ENCODE measurements at places on chromosomes 12 and 14.
A peak's percentile ranks its signal among the peaks of the same experiment; 100 is the strongest.

DNA sequence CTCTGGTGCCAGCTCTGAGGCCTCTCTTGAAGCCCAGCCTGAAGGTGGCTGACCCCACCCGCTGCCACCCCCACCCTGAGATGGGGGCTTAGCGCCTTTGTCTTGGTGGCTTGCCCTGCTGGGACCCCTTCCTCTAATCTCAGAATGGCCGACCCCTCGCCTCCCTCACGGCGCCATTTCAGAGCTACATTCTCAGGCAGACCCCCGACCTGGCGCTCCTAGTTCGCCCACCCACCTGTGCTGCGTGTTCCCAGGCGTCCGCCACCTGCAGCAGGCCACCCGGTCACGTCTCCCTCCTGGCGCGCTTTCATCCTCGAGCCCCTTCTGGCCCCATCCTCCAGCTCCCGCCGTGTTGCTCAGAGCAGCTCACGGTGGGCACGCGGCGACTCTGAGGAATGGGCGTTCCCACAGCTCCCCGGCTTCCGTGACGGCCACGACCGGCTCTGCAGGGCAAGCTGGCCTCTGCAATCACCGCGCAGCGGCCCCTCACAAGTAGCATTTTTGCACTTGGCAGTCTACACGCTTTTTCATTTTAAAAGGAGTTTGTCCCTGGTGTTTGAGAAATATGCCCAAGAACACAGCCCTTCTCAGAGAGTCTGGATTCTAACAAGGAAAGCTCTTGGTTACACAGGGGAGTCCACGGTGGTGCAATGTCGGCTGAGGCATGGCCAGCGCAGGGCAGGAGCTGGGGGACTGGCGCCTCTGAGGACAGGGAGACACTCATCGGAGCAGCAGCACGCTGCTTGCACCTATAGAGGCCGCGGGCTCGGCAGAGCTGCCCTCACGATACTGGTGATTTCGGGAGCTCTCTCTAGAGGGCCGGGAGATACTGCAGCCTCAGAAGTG, 105.7 kb upstream of the C14orf180 start:
- peak; percentile 34 for DNase-seq

DNA sequence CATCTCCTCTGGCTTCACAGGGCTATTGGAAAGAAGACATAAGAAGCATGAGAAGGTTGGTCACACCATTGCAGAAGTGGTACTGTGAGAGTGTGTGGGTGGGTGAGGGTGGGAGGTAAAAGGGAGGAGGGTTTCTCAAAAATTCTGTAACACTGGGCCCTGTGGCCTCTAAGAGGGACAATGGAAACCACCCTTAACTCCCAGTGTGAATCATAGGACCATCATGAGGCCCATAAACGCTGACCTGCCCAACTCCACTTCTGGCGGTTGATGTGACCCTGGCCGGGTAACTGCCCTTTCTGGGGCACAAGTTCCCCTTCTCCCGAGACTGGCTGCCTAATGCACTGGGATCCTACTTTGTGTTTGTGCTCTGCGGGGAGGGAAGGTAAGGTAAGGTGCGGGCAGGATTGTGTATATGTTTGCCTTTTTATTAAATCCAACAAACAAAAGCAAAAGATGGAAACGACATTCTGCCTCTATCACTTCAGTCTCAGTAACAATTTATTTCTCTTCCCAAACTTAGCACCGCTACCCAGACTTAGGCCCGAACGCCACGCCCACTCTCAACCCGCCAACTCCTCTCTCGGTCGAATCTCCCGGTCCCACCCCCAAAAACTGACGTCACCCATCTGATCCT, 551 bp downstream of the METTL1 start:
- peak; percentile 96 for DNase-seq

DNA sequence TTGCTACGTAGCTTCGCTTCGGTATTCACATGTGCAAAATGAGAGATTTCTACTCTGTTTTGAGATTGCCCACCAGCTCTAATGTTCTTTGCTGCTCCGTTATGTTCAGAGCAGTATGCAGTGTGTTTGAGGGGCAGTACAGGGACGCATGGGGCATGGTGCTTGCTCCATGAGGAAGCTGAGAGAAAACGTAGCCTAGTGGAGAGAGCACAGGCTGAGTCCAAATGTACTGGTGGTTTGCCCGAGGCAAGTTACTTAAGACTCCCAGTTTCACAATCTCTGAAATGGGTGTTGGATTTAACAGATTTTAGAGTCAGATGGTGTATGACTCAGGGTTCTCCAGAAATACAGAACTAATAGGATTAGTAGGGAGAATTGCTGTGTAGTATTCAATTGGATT, 310.5 kb downstream of the ETNK1 start:
- DNase-seq: peak; percentile 5

GRCh38 chr14:80213602-80214001, 2.3 kb upstream of the DIO2 start:
- peak; percentile 33 for DNase-seq

- DNase-seq: peak; percentile 89
These were observed 39.5 kb upstream of the NT5DC3 start for GRCh38 chr12:103880299-103881142.

Data from Daoy (cell line).